Left renal cortex interstitium (tissue), 4 donors: ENCODE measurements at places on chromosomes 1 and 21. TPM values are rescaled to one million over a fixed set of nuclear protein-coding genes. Genes with fewer than 3 reads are reported as not detected.

DNA sequence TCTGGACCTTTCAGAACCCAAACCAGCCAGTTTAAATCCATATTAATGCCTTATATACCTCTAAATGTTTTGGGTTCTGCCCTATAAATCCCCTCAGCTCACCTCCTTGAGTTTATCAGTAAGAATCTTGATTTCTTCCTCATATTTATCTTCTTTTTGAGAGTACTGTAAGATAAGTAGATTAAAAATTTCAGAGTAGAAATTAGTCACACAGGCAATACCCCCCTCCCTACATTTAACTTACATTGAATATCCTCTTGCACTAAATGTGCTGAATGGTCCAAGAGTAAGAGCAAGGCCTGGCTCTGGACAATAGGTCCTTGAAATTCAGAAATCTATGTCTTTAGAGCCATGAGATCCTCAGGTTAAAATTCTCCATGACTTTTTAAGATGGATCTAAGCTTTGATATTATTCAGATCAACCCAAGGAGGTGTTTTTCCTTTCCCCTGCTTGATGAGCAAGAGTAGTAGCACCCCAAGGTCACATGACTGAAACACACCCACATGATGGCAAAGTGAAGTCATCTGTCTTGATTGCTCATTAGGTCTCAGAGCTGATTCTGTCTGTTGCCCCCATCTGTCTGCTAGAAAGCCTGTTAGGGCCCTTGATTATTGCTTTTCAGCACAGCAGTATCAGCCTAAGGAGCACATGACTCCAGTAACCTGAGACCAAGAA is 15.8 kb upstream of the NUP210L start:
- no peak for DNase-seq

- DNase-seq, result no peak
These were observed 5.7 kb downstream of the DNAJC11 start for GRCh38 chr1:6695868-6696267.

GRCh38 chr1:36851595-36851994 is 182.7 kb downstream of the GRIK3 start:
- DNase-seq, result no peak

DNA sequence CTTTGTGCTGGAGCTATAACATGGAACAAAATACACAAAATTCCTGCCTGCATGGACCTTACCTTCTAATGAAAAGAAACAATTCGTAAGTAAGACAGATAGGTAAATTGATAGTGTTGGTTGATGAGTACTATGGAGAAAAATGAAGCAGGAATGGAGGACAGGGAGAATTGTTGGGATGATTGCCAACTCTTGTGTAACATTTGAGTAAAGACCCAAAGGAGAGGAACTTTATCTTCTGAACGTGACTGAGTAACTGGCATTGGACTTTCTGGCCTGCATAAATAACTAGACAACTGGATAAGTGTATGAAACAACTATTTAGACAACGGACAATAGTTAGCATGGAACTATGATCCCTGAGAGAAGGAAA is 6.8 kb upstream of the EFCAB14 start:
- no peak for DNase-seq

OR6N1 gene
- polyA plus RNA-seq, result 0.06 TPM
